ENCODE measurements at places on chromosomes 11 and 22.

GRCh38 chr11:120132645-120133185 is 5.2 kb downstream of the TRIM29 start:
- no peak for DNase-seq

DNA sequence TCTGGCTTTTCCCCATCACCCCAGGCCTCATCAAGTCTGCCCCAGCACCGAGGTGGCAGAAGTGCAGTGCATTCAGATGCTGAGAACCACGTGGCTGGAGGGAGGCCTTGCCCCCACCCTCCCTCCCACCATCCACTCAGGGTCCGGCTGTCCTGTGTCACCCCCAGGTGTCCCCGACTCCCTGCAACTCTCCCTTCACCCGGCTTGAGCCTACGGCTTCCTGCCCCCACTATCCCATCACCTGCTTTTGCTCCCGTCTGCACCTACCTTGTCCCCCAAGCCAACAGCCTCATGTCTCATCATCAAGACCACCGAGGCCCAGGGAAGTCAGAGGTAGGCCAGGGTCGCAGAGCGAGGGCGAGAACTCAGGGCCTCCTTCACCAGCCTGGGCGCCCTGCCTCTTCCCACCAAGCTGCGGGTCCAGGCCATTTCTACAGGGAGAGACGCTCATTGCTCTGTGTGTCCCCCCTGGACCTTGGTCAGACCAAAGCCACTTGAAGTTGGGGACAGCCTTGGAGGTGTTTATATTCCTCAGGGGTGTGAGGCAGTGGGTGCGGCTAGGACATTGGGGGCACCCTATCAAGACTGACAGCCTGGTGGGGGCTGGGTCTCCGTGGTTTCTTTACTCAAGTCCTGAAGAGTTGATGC is 66.2 kb upstream of the CCND1 start:
- no peak for DNase-seq

DNA sequence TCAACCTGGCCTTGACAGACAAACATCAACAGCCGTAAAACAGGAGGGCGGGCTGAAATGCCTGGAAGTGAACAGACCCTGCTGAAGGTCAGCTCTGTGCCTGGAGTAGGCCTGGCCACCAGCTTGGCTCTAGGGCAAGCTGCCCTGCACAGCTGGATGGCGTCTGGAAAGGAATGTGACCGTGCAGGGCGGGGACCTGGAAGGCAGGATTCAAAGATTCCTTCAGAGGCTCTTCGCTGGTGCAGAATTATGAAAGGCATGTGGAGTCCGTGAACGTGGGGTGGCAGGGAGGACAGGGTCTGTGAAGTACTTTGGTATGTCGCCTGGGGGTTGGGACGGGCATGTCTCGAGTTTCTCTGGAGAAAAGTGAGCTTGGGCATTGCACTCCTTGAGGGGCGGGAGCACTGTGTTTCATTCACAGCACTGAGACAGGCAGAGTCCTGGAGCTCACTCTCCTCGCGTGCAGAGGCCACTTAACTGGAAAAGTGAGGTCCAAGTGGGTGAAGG is 1.5 kb downstream of the EHD1 start:
- DNase-seq = no peak

- DNase-seq = no peak
Observed at GRCh38 chr11:4134806-4135205, 40.2 kb downstream of the RRM1 start.

GRCh38 chr11:114157476-114158050 is 98.1 kb downstream of the ZBTB16 start:
- no peak for DNase-seq

DNA sequence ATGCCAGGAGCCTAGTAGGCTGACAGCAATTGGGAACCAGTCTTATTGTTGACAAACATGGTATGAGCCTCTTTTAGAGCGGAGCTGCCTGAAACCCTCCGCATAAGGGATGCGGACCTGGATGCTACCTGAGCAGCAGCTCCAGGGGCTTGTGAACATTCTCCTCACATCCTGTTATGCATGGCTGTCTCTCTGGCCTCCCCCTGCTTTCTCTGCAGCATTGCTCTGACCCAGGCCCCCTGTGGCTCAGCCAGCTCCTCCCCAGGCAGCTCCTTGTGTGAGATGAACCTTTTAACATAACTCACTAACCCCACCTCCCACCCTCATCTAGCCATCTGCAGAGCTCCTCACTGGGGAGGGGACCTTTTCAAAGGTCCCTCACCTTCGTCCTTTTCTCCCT is 6.0 kb downstream of the BMAL1 start:
- DNase-seq = no peak

DNA sequence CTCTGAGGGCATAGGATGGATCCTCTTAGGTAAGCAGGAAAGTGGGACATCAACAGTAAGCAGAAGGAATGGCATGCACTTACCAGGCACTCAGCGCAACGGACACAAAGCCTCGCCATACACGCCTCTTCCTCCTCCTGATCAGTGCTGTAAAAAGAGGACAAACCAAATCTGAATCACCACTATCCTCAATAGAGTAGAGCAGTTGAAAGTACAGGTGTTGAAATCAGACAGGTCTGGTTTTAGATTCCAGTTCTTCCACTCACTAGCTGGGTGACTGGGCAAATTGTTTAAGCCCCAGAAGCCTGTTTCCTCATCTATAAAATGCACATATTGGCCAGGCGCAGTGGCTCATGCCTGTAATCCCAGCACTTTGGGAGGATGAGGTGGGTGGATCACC is 8.6 kb upstream of the JAML start:
- DNase-seq = no peak

DNA sequence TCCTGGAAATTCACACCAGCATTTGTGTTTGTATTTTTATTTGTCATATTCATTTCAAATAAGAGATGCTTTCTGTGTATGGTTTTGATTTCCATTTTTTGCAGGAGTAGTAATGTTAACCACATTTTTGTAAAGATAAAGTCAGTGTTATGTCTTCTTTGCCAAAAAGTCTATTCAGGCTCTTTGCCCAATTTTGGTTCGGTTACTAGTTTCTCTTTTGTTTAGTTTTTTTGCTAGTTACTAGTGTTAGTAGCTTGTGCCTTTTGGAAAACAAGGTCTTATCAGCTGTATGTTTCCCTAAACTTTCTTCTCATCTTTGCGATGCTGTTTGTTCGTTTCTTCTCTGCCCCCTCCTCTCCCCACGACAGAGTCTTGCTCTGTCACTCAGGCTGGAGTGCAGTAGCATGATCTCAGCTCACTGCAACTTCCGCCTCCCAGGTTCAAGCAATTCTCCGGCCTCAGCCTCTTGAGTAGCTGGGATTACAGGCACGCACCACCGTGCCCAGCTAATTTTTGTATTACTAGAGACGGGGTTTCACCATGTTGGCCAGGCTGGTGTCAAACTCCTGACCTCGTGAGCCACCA is 112.3 kb upstream of the GRK3 start:
- no peak for DNase-seq

DNA sequence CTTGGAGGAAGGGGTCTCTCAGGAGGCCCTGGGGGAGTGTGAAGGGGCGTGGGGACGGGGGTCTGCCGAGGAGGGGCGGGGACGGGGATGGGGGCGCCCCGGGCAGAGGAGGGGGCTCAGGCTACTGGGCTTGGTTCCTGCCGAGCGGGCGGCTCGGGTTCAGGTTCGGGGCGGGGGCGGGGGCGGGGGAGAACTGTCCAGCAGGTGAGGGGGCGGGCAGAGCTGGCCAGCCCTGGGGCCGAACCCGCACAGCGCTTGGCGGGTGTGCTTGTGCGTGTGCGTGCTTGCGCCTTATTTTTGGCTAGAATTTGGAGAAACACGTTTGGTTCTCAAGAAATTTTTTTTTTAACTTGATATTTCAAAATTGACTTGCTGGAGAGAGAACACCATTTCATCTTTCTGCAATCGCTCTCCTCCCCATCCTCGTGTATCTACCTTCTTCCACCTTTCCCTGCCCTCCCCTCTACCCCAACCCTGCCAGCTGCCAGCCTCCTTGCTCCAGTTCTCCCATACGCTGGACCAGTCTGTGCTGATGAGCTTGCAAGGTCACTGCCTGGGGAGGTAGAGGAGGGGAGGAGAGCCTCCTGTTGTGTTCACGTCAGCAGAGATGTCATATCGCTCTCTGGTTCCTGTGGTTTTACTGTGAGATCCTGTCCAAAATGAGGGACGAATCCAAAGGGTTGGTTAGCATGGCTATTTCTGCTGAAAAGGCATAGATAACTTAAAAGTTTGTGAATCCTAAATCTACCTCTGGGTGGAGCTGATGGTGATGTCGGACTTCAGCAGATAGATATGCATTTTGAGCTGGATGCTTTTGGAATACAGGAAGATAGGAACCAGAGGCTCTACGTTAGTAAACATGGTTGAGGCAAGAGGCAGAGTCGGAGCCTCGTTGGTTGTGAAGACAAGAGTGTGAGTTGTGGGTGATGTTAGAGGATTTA is 668 bp downstream of the MADD start:
- peak; percentile 30 for DNase-seq

- DNase-seq = peak; percentile 9
Observed at GRCh38 chr11:106087815-106088435, 10.5 kb downstream of the AASDHPPT start.

DNA sequence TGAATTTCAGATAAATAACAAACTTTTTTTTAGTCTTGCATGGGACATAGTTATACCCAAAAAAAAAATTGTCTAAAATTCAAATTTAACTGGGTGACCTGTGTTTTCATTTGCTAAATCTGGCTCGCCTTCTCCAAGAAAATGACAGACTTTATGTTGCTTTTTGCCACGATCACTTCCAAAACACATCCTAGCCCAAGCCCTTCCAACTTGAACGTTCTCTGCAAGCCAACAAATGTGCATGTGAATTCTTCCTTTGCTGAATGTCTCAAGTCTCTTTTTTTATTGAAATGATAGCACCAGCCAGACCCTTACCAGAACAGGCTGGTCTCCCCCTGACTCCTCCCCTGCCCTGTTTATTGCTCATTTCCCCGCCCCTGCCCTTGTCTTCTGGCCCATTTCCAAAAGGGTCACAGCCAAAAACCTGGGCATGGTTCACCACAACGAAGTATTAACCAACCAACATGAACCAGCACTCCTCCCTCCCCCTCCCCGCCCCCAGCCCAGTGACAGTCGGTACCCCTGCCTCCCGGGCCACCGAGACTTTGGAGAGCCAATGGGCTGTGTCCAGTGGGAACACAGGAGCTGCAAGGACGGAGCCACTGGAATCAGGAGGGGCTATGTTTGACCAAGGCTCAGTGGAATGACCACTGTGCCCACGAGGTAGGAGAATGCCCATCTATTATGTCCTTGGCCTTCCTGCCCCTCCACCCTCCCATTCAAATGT is 63.2 kb downstream of the BTG4 start:
- no peak for DNase-seq

DNA sequence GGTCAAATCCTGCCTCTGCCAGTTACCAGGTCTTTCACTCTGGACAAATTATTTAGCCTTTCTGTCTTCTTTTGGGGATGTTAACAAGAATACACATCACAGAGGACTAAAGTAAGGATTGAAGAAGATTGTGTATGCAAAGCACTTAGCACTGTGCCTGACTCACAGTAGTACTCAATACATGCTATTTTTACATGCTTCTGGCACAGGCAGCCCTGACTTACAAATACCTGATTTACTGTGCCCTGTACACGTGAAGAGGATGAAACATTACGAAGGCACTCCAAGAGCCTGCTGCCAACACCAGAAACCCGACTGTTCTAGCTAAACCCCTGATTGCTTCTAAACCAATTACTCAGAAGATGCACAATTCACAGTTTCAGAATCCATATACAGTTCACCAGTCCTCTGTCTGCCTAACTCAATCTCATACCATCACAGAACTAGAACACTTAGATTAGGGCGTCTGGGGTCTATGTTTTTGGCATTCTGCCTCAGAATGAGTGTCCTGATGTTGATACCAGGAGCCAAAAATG is 300.9 kb upstream of the DDI1 start:
- DNase-seq = no peak

GRCh38 chr11:5224538-5225479 is 2.1 kb downstream of the HBB start:
- no peak for DNase-seq

GRCh38 chr11:61713906-61714305 is 33.7 kb downstream of the DAGLA start:
- DNase-seq = no peak

GRCh38 chr11:40160418-40160817 is 1299.0 kb downstream of the LRRC4C start:
- DNase-seq = no peak

- DNase-seq = peak; percentile 55
Observed at GRCh38 chr22:20437613-20438426, at the start of gene SCARF2. SCARF2 (minus strand) TSS chr22:20437825; CDS start chr22:20437754, 71 bp downstream.

GRCh38 chr11:33329705-33330329 is 72.6 kb downstream of the HIPK3 start:
- DNase-seq = peak; percentile 38

- DNase-seq = no peak
Observed at GRCh38 chr11:10414181-10414580, 40.9 kb upstream of the AMPD3 start.

DNA sequence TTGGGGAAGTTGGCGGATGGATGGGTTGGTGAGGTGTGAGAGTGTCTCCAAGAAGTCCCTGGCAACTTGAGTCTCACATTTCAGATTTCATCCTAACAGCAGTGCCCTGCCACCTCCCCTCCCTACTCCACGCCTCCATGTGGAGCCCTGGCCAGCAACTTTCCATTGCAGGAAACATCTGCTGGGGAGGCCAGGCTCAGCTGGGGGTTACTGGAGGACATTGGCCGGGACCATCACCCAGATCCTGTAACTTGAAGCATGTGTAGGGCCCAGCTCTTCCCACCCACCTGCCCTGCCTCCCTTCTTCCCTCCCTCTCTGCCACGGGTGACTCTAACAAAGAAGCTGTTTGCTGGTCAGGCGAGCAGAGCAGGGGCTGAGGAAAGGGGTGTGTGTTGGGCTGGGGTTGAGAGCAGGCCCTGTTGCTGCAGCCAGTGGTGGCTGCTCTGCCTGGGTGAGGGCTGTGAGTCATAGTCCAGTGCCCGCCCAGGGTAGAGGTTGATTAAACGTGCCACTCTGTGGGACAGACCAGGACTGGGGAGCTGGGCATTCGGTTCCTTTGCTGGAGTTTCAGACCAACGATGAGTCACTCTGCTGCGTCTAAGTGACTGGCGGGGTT is 64.0 kb downstream of the SCN3B start:
- DNase-seq = no peak

GRCh38 chr22:30397656-30398635 is 1.1 kb downstream of the SEC14L2 start:
- peak; percentile 23 for DNase-seq

- no peak for DNase-seq
Observed at GRCh38 chr11:113888848-113889247, 13.5 kb upstream of the USP28 start.

DNA sequence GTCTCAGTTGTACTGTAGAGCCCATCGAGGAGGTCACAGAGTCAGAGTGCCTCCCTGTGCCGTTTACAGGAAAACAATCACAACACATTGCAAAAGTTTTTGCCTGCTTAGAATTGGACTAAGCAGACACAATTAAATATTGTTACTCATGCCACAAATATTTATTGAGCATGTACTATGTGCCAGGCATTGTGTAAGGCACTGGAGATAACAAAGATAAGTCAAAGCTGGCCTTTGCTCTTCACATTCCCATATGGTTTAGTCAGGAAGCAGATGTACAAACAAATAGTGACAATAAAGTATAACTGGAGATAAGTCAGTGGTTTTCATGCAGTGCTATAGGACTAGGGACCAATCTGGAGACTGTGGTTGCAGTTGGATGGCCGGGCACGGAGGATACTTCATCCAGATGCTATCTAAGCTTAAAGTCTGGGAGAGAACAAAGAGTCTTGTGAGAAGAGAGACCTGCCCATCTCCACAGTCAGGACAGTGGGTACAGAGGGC is 550.7 kb downstream of the INSC start:
- DNase-seq = no peak

Data from GM20000 (cell line).